ENCODE measurements at places on chromosomes 6 and 20. TPM values are rescaled to one million over a fixed set of nuclear protein-coding genes. Genes with fewer than 3 reads are reported as not detected.

- DNase-seq, result no peak
These were observed 119.2 kb upstream of the CCN2 start for GRCh38 chr6:132070356-132070755.

- peak; percentile 21 for DNase-seq
These were observed 89.4 kb downstream of the SLC24A3 start for GRCh38 chr20:19301843-19302242.

- no peak for DNase-seq
These were observed 75.0 kb upstream of the BLCAP start for GRCh38 chr20:37602634-37603033.

- no peak for DNase-seq
These were observed 110.4 kb downstream of the RIN2 start for GRCh38 chr20:19868441-19868840.

- DNase-seq, result no peak
These were observed 23.6 kb downstream of the CDS2 start for GRCh38 chr20:5150226-5151076.

GRCh38 chr20:3521852-3522740, 51.3 kb downstream of the ATRN start:
- DNase-seq, result no peak

- DNase-seq, result no peak
These were observed 11.6 kb upstream of the ITPR3 start for GRCh38 chr6:33609528-33609927.

- DNase-seq, result no peak
These were observed 19.5 kb downstream of the GSTA4 start for GRCh38 chr6:52975580-52975979.

DNA sequence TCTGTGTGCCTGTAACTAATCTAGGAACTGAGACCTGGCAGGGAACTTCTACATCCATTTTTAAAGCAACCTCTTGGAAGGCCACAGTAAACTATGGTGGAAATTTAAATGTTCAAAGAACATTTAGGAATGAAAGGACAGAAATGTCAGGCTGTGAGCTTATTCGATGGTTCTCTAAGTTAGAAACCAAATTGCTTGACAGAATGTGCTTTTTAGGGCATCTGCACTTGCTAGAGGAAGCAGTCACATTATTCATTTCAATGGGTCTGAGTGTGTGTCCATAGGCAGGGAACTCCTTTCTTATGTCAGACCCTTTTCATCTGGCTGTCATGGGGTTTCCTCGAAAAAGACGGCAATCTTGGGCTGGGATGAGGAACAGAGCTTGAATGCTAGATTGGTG, 84.4 kb downstream of the PPP1R14C start:
- no peak for DNase-seq

DNA sequence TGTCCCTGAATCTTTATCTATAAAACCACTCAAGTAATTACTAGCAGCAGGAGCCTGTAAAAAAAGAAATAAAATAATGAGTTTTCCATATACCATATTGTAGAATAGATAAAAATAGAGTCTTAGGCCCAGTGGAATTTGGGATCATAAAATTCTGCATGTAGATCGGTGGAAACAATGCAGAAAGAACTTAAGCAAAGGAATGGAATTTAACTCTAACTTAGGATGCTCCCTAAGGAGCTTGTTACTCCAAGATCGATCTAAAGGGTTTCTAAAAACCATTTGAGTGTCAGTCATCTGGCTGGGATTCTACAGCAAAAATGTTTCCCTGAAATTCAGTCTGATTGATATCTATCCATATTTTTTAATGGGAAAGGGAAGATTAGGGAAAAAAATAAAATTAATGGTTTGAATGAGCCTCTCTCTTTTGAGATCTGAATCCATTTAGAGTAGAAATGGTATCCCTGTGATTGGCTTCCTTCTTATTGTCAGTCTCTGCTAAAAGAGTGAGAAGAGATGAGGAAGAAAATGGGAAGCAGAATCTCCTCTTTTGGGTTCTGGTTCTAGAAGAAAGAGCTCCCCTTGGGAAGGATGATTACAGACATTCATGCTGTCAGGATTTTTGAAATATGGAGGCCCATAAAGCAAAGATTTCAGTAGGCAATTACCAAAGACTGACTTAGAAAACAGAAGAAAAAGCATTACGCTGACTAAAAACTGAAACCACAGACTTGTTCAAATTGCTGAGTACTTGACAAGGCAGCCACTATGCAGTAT, 564.3 kb upstream of the MARCKS start:
- DNase-seq, result no peak

GRCh38 chr20:61804752-61805295, 260.9 kb downstream of the TAF4 start:
- no peak for DNase-seq

DNA sequence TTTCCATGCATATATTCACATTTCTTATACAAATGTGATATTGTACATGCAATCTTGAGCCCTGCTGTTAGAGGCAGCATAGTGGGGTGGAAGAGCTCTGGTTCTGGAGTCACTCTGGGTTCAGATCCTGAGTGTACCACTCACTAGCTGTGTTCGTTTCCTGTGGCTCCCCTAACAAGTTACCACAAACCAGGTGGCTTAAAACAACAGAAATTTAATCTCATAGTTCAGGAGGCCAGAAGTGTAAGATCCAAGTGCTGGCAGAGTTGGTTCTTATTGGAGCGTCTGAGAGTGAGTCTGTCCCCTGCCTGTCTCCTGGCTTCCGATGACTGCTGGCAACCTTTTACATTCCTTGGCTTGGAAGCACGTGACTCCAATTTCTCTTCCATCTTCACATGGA, 115.6 kb downstream of the MAP3K7 start:
- DNase-seq, result no peak

GRCh38 chr6:142485256-142485655, 183.4 kb downstream of the ADGRG6 start:
- no peak for DNase-seq

GRCh38 chr20:63191400-63191799, 24.5 kb downstream of the YTHDF1 start:
- no peak for DNase-seq

- DNase-seq, result no peak
These were observed 401.6 kb upstream of the CITED2 start for GRCh38 chr6:139776041-139776440.

DNA sequence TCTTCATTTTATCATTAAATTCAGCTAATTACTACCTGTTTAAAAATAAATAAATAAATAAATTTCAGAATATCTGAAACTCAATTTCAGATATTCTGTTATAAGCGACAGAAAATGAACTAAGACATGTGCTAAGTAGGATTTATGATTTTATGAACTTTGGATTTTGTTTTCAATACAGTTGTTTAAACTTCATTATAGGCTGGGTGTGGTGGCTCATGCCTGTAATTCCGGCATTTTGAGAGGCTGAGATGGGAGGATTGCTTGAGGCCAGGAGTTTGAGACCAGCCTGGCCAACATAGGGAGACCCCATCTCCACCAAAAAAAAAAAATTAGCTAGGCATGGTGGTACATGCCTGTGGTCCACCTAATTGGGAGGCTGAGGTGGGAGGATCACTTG, 36.0 kb downstream of the AFG1L start:
- no peak for DNase-seq

DNA sequence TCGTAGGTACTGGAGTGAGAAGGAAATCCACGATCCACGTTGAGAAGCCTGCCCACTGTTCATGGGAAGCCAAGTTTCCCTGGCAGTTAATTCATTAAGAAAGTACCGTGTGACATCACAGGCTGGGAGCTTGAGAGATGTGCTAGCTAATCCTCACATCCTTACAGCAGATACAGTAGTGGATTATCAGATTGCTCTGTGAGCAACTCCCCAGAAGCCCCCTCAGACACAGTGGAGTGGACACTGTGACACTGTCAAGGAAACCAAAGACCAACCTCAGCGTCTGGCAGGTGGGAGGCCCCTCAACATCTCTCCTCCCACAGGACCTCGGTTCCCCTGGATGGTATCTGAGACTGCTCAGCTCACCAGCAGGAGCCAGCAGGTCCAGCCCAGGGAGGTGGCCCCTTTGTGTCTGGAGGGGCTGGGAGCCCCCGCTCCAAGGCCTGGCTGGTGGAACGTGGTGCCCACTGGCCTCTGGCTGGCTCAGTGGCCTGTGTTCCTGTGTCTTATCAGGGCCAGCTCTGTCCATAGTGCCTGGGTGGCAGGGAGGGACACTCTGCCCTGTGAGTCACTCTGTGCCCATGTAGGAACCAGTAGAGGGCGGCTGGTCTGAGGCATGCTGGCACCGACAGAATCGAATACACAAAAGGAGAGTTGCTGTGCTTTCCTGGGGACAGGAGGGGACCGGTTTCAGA, 7.2 kb downstream of the PYGB start:
- DNase-seq, result no peak

- DNase-seq, result no peak
These were observed 241.7 kb downstream of the ATXN1 start for GRCh38 chr6:16519265-16520242.

GRCh38 chr6:107185391-107185970, 70.2 kb upstream of the BEND3 start:
- DNase-seq, result no peak

- no peak for DNase-seq
These were observed 52.0 kb upstream of the MTHFD1L start for GRCh38 chr6:150813319-150813992.

DNA sequence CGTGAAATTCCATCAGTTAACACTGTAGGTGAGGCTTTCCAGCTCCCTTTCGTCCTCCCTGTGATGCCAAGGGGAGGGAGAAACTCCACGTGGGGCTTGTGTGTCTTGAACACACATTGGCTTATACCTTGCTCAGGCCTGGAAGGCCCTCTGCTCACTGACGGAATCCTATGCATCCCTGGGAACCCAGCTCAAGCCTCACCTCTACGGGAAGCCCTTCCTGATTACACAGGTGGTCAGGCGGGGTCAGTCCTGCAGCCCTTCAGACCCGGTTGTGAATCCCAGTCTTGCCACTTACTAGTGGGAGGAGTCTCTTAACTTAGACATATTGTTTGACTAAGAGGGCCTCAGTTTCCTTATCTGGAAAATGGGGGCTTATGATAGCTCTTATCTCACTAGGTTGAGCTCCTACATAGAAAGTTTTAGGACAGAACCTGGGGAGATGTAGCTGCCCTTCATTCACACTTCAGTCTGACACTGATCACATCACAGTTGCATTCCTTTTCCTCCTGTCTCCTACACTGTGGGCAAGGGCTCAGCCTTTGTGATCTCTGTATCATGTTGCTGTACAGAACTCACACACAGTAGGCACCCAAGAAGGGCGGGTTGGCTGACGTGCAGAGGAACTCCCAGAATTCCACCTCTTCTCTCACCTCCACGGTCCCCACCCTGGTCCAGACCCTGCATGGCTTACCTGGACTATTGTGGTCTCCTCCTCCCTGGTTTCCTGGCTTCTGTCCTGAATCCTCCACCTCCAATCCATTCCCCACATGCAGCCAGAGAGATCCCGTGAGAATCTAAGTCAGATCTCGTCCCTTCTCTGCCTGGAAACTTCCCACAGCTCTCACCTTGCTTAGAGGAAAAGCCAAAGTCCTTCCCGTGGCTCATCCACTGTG, 129.6 kb downstream of the CEBPB start:
- no peak for DNase-seq

DNA sequence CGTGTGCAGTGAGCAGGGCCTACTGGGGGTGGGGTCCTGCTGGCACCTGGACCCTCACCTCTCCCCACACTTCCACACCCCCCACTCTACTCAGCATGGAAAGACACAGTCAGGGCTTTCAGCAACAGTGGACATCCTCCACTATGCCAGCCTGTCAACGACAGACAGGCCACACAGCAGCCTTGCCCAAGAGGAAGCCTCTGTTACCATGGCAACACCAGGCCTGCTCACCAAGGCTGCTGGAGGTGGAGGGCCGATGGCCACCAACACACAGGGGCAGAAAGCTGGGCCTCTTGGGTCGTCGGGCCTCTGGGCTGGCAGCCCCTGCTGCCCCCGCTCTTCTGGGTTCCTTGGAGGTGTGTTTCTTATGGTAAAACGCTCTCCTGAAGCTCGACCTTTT, 13.6 kb downstream of the BNIP5 start:
- no peak for DNase-seq

GRCh38 chr6:37988696-37989095, 169.2 kb downstream of the ZFAND3 start:
- no peak for DNase-seq

GRCh38 chr20:59765599-59766177, 161.3 kb downstream of the PHACTR3 start:
- no peak for DNase-seq

DNA sequence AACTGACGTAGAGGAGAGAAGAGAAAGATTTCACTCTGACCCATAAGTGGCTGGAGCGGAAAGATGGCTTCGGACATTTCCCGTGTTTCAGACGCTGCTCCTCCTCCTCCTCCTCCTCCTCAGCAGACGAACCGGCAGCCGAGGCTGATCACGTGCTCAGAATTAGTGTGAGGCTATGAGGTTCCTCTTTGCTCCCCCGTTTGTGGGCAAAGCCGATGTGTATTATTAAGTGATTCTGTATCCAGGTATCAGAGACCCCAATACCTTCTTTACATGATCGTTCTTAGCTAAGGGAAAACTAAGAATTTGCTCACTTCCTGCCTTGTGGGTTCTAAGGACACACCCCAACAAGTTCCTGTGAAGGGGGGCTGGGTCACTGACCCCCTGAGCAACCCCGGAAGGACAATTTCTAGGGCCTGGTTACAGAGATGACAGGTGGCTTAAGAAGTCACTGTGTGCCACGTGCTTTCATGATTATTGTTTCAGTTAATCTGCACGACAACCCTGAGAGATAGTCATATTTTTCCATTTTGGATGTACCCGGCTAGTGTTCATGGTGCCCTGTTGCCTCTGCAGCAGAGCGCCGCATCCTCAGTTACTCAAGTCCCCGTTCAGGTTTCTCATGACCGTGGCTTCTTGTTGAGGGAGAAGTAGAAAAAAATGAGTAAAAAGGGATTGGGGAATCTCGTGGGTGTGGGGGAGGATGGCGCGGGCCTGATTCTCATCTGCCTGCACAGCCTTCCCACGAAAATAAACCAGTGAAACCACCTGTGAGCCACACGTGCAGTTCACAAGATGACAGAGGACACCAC, 671.8 kb downstream of the QKI start:
- no peak for DNase-seq

GRCh38 chr20:55569084-55569483, 436.2 kb downstream of the CBLN4 start:
- DNase-seq, result no peak

GRCh38 chr6:27768556-27768955, 143.6 kb downstream of the OR2B2 start:
- DNase-seq, result peak; percentile 63

The AVP gene
- total RNA-seq, result not detected

The SLC17A3 gene
- total RNA-seq, result not detected

The FAM83C gene
- not detected for total RNA-seq

The PDE10A gene
- 9.8 TPM for total RNA-seq

The CST3 gene
- total RNA-seq, result 710 TPM

The RIPPLY2 gene
- not detected for total RNA-seq

The SNAP25 gene
- 1.6 TPM for total RNA-seq

The BCLAF1 gene
- total RNA-seq, result 153 TPM

The DBNDD2 gene
- 37.4 TPM for total RNA-seq

The TAGAP gene
- total RNA-seq, result not detected

The SAMD10 gene
- 3.5 TPM for total RNA-seq

The TRIM38 gene
- 8.0 TPM for total RNA-seq

The TINAG gene
- not detected for total RNA-seq

The FOXS1 gene
- 11.8 TPM for total RNA-seq

The PGBD1 gene
- total RNA-seq, result 7.6 TPM

The GPR63 gene
- 0.48 TPM for total RNA-seq

The AARS2 gene
- total RNA-seq, result 13.2 TPM

The PKHD1 gene
- not detected for total RNA-seq
